ENCODE measurements at places on chromosomes 7 and 10.

GRCh38 chr10:112842832-112843360 is 107.2 kb upstream of the TCF7L2 start:
- DNase-seq = peak; percentile 19

GRCh38 chr10:126101736-126102135 is 205.4 kb downstream of the FANK1 start:
- no peak for DNase-seq

DNA sequence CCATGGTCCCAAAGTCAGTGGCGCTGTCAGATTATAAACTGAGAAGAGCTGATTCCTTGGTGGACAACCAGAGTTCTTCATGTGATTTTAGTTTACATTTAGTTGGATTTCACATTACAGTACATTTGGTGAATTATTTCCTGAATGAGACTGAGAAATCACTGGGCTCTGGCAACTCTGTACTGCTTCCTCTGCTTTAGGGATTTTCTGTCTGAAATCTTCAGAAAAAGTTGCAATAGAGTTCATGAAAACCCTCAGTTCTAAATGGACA is 242.6 kb downstream of the BICC1 start:
- DNase-seq = no peak

DNA sequence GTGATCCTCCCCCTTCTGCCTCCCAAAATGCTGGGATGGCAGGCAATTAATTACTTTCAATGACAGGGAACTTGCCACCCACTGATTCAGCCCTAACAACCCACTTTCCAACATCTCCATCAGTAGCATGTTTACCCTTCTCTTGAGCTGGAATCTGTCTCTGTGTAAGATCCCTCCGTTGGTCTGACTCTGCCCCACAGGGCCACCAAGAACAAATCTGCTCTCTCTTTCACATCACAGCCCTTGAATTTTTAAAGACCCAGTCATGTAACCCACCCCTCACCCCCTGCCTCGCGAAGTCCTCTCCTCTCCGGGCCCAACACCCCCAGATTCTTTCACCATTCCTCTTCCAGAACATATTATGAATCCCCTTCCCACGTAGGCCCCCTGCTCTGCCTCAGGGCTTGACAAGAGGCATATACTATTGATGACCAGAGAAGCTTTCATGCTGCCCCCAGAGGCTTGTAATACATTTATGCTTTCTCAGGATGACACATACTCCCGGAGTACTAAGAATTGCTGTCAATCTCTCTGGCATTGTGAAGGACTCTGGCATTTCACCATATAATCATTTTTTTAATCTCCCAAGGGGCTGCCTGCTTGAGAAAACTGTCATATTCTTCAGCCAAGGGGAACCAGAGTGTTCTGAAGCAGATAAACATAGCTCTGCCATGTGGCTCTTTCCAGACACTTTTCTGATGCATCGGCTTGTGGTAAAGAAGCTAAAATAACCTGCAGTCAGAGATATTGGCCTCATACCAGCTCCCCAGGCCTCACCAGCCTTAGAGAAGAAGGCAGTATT is 179.2 kb upstream of the AUTS2 start:
- no peak for DNase-seq

DNA sequence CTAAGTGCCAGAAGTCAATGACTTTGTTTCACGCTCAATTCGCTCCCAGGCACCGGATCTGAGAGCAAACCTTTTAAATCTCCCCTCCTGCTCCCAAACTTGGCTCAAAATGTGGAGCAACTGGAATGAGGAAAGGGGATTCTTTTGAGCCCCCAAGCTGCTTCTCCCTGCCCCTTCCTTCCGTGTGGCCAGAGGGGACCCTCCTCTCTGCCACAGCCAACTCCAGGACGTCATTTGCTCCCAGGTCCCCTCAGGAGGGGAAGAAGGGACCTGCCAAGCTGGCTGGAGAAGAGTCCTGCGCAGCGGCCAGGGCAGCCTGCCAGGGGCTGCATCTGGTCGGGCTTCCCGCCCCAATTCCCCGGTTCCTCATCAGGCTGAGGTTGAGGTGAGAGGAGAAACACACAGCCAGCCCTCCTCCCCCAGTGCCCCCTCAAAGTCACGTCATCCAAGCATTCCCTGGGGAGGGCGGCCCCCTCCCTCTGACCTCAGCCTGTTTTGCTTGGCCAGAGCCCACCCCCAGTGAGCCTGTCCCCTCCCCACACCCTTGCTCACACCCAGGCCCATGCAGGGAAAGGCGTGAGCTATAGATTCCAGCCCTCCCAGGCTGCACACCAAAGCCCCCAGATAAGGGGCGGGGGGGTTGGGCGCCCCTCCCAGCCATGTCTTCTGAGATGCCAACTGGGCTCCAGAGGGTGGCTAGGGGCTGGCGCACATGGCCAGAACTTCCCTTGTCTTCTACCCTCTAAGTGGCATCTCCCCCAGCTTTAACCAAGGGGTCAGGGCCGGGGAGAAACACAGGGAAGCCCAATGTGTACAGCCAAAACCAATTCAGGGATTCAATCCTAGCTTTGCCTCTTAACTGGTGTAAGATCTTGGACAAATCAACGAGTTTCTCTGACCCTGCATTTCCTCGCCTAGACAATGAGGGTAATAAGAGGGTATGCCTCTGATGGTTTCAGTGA is 35.0 kb downstream of the SH3PXD2A start:
- DNase-seq = no peak

- DNase-seq = no peak
Measured at GRCh38 chr7:135950429-135950828, 26.7 kb downstream of the MTPN start.

GRCh38 chr7:561631-562373 is 42.2 kb upstream of the PDGFA start:
- DNase-seq = no peak

DNA sequence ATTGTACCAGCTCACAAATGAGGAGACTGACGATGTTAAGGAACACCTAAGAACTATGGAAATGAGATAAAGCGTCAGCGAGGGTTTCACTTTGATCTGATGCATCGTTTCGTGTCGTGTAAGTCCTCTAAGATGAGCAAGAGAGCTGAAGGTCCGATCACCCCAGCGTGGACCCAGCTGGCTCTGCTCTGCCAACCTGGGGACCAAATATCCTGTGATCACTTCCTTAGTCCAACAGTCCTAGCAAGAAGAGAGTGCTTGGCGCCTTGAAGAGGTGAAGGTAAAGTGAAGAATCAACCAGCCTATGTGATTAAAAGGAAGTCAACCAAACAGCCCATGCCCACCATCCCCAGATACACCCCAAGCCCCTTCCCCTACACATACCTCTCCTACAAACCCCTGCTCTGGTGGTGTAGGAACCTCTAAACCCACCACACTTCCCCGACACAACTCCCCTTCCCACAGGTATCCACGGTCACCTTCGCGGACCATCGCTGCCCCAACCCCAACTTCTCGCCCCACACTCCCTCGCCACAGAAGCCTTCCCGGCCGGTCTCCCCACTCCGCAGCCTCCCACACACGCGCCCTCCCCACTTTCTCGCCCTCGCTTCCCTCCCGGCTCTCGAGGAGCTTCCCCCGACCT is 722 bp downstream of the UPF2 start:
- peak; percentile 16 for DNase-seq

DNA sequence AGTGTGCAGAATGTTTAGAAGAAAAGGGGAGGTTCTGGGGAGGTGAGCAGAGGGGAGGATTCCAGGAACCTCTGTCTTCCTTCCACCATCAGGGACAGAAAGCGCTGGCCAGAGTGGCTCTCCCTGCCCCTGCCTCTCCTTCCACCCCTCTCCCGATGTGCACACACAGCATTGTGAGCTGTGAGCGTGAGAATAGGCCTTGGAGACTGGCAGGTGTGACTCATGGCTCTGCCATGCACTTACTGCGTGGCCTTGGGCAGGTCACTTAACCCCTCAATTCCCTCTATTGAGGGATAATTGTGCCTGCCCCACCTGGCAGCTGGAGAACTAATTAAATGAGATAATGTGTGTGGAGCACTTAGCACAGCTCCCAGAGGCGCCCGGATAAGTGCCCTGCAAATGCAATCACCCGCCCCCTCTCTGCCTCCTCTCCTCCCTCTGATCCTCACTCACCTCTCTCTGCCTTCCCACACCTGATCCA is 115.4 kb downstream of the ZMIZ1 start:
- DNase-seq = no peak

DNA sequence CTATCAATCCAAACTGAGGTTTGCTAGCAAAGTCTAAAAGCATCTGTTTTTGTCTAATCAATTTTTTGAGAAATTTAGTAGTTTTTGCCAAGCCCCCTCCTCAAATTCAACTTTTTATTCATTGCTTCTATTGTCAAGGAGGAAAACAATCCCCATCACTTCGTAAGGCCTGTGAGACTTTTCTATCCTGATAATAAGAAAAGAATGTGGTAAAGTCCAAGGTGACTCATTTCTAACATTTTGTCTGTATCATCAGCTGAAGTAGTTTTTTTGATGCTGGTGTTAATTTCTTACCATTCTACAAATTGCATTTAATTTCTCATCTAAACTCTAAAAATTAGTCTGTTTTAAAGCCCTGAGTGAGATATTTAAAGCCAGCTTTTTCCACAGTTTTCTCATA is 11.7 kb downstream of the ANK3 start:
- no peak for DNase-seq

DNA sequence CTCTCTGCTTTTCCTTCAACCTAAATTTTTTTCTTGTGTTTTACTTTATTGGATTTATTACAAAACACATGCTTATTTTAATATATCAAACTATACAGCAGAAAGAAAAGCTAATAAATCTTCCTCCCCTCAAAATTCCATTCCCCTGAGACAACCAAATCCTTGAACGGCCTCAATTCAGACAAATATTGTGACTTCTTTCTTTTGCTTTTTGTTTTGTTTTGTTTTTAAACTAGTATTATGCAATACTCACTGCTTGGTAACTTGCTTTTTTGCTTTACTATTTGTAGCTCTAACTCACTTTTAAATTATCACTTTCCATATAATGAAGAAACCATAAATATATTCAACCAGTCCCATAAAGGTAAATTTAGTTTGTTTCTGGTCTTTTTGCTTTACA is 59.4 kb upstream of the CDK1 start:
- DNase-seq = no peak

DNA sequence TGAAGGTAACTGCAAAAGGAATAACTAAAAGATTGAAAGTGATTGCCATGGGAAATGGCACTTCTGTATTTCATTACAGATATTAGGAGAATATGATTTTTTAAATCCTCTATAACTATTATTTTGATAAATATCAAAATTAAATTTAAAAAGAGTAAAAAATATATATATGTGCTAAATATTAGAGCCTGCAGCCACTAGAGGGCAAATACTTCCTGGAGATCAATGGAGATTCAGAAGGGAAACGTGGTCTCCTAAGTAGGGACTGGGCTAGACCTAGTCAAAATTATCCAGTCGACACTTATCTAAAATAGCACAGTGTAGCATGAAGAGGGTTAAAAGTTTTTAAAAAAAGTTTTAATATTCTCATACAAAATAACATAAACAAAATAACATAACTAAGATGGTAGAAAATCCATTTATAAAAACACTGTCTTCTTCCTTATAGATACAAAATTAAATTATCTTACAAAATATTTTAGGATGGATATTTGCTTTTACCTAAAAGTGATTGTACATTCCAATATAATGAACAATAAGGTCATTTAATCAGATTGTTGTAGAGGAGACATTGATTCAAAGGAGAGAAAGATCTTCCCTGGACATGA is 434.3 kb downstream of the MDFIC start:
- DNase-seq = no peak
